HFF-Myc (cell line): ENCODE measurements at places on chromosomes 4 and X.
A peak's percentile ranks its signal among the peaks of the same experiment; 100 is the strongest.

GRCh38 chrX:15686818-15687685, 22.4 kb upstream of the CLTRN start:
- peak; percentile 25 for DNase-seq

- no peak for DNase-seq
These were observed 40.5 kb upstream of the OGT start for GRCh38 chrX:71492231-71493065.

- DNase-seq = no peak
These were observed 65.2 kb downstream of the PRDM5 start for GRCh38 chr4:120857312-120857711.

DNA sequence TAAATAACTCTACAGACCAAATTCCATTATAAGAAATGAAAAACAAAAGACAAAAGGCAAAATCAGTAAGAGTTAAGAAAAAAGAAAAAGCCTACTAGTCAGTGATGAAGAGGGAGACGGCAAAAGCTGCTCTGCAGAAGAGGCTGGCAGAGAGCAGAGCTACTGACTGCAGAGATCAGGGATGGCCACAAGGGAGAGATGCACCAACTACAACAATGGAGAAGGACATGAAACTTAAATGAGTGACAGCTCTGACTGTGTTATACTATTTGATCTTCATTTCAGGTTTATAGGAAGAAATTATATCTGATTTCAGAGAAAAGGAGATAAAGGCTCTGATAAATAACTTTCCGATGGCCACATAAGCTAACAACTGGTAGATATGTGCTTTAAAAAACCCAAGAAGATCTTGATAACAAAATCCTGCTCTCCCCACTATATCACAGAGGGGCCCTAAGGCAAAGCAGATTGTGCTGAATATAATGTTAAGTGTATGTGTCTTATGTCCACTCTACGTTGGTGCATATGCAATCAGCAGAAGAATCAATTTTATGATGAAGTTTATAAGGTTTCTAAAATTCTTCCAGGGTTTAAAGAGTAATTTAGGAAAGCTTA, 58.4 kb upstream of the COX18 start:
- DNase-seq = no peak

DNA sequence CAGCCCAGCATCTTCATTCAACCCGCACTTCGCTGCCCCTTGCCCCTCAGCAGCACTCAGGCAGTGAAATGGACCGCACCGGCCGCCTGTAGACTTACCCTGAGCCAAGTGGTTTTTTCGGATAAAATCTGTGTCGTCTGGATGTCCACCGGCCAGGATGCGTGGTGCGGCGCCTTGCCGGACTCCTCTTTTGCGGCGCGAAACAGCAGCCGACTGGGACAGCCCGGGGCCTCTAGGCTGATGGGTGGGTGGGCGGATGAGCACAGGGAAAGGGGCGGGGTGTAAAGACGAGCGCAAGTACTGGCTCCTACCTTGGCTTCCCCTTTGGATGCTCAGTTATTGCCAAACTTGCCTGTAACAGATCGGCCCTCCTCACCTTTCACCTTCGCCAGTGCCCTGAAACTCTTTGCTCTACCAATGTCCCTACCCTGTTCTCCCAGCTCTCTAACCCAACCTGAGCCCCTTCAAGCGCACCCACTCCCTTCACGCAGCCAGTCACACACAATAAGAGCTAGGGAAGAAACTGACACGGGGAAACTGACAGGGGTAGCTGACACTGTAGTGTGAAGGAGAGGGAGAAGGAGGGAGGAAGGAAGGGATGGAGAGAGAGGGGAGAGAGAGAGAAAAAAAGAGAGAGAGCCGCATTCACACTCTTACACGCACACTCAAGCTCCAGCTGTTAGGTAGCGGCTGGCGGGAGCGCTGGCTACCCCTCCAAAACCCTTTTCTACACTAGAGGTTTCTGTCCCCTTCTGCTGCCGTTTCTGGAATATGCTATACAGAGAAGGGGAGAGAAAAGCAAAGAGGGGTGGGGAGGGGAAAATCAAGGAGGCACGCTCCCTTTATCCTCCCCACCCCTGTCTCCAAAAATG, 559 bp downstream of the TRPC5 start:
- no peak for DNase-seq

- DNase-seq = no peak
These were observed 393.0 kb upstream of the GNPDA2 start for GRCh38 chr4:45119376-45119775.

DNA sequence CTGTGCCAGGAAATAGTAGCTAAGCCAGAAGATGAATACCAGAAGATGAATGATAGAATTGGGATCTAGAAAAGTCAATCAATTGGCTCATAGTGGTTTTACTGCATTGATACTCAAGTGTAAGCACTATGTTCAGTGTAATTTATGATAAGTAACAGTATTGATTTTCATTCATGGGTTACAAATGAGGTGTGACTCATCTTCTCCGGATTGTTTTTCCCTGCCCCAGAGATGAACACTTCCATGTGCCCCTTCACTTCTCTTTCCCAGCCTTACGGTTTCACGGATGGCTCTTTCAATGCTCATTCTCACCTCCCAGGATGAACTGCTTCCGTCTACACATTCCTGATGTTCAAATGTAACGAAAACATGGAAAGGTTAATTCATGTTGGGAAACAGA, 9.8 kb upstream of the GUCY1B1 start:
- DNase-seq = no peak

DNA sequence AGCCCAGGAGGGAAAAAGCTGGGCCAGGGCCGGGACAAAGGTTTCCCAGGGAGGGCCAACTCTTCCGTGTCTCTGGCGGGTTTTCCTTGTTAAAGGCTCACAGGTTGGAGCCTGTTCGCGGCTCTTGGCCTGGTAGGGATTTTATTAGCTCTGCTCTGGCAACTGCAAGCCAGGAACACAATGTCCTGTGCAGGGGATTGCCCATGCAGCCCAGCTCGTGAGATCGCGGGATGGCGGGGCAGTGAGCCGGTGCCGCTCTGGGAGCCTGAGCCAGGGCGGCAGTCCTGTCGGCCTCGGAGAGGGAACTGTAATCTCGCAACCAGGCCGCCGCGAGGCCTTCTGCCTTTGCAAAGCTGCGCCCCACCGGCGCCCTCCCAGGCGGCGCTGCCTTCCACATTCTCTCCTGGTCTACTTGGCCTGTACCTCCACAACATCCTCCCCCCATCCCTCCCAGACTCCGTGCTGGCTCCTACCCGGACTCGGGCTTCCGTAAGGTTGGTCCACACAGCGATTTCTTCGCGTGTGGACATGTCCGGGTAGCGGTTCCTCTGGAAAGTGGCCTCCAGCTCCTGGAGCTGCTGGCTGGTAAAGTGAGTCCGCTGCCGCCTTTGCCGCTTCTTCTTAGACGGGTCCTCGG, 2.1 kb downstream of the PITX2 start:
- no peak for DNase-seq

DNA sequence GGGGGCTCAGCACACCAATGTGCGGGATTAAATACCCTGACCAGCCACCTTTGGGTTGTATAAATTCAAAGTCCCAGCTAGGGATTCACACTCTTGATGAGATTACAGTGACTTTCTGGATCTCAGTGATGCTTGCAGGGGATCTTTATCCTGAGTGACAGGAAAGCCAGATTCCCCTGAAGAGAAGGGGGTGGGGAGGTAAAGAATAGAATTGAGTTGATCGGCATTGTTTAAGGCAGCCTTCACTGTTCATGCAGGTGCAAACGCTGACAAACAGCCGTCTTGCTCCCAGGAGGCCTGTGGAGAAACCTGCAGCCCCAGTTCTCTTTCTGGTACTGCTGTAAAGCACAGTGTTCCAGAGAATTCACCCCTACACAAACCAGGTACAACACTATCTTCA, 19.0 kb downstream of the CXXC4 start:
- no peak for DNase-seq

- DNase-seq = no peak
These were observed 885.8 kb downstream of the SH3BGRL start for GRCh38 chrX:82087699-82088098.

DNA sequence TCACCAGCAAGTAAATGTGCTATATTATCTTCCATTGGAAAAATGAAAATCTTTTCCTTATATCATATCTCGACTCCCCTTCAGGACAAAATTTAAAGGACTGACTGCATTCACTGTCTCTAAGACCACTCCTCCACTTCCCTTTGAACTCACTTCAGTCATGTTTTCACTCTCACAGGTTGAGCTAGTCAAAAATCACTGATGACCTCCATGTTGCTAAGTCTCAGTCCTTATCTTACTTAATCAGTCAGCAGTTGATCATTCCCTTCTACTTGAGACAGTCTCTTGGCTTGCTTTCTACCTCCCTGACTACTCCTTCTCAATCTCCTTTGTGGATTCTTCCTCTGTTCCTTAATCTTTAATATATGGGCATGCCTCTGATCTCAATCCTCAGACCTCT, 117.0 kb upstream of the LSM6 start:
- no peak for DNase-seq

GRCh38 chrX:153628129-153628528, 18.9 kb upstream of the DUSP9 start:
- DNase-seq = no peak

DNA sequence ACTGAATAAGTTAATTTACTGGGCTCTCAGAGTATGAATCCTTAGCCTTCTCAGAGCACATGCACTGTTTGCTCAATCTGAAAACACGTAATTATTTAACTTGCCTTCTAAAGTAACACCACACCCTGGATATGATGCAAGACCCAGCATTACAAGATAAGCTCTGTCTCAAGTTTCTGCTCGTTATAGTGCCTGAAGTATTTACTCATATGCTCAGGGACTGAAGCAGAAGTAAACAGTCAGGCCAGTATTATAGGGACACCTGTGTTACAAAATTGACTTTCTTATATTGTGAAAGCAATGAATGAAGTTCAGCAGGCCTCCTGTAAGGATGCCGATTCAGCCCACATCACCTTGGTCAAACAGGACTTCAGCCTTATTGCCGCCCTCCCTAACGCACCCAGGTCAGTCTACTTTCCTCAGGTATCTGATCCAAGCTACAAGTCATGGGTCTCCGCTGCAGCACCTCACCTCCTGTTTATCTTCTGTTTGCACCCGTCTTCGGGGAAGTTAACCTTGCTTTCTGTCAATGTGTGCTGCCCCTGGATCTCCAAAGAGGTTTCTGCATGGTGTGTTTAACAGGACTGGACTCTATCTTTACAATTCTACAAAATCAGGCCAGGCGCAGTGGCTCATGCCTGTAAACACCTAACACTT, 42.8 kb upstream of the KLF3 start:
- no peak for DNase-seq

GRCh38 chrX:20488473-20488872, 221.8 kb upstream of the RPS6KA3 start:
- no peak for DNase-seq

- DNase-seq = no peak
These were observed 999 bp downstream of the NAP1L5 start for GRCh38 chr4:88696630-88697029.

- DNase-seq = no peak
These were observed 16.9 kb downstream of the TRIM75 start for GRCh38 chr4:165070560-165070959.

- DNase-seq = no peak
These were observed 309.4 kb downstream of the GLUD2 start for GRCh38 chrX:121356850-121357171.

DNA sequence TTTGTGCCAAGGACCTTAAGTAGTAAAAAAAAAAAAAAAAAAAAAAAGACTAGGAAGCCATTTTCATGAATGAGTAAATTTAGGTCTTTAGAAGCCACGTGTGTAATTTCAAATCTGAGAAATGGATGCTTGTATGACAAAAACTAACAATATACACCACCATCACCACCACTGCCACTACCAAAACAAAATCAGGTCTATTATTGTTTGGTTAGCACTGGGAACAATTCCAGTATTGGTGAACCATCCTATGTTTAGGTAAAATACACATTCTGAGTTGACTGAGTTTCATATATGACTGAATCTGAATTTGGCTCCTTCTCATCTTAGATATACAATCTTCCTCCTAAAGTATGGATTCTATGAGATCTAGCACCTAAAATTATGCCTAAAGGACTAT, 8.8 kb upstream of the TMSB4X start:
- DNase-seq = no peak

- DNase-seq = no peak
These were observed 38.4 kb downstream of the ZNF185 start for GRCh38 chrX:152936306-152936705.

DNA sequence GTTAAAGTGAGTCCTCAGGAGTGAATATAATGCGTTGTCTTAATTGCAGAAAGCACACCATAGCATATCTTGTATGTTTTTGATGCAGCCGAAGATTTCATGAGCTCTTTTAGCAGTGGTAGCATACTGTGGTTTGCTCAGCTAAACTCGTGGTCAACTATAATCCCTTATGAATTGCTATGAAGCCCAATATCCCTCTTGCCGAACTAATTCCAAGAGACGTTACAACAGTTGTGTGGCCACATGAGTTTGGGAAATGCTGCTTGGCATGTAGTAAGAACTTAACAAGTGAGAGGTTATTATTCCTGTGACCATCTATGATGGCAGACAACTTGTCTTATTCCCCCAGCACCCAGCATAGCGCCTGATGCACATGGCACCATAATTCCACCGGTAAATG, 30.7 kb downstream of the SYAP1 start:
- no peak for DNase-seq

DNA sequence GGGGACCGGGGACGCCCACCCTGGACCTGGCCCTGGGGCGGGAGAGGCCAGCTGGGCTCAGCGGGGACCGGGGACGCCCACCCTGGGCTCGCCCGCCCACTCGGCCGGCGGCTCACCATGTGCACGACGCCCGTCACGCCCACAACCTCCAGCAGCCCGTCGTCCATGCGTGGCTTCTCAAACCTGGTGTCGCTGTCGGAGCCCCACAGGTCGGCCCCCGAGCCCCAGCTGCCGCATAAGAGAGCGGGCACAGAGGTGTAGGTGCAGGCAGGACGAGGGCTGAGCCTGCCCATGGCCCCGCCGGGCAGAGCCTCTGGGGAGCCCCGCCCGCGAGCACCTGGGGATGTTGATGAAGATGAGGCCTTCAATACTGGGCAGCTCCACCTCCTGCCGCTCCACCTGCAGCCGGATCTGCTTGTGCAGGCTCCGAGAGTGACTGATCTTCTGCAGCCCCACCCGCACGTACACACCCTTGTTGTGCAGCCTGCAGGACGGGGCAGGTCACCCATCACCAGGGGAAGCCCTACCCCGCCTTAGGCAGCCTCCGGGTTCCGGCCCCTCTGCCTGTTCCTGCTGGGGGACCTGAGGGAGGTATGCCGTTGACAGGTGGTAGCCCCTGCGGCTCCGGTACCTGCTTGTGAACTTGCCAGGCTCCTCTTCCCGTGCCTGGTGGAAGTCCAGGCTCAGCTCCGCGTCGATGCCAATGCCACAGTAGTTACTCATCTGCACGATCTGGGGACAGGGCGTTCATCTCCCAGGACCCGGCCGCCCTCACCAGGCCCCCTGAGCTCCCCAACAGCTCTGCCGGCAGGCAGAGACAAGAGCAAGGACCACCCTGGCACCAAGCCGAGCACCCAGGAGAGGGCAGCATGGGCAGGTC, 11.8 kb downstream of the DGKQ start:
- no peak for DNase-seq

DNA sequence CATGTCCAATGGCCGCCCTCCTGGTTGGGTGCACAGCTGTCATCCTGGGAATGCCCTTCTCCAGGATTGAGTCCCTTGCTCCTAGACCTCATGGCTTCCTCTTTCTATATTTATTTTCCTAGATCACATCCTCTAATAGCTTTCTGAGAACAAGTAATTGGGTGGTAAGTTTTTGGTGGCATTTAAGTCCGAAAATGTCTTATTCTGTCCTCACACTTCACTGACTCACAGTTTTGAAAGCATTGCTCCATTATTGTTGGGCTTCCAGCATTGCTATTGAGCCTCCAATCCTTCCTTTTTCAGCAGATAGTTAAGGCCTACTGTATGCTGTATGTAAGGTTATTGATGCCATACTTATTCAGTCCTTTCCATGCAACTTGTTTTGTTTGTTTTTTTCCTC, 25.9 kb downstream of the PGM2 start:
- DNase-seq = no peak

- DNase-seq = no peak
These were observed 7.6 kb downstream of the UGT8 start for GRCh38 chr4:114606245-114606644.
